ENCODE measurements at places on chromosomes 4 and X.

- no peak for DNase-seq
Measured at GRCh38 chr4:166726832-166727231, 507.5 kb downstream of the SPOCK3 start.

- DNase-seq, result no peak
Measured at GRCh38 chrX:120741452-120741851, 111.6 kb upstream of the C1GALT1C1 start.

DNA sequence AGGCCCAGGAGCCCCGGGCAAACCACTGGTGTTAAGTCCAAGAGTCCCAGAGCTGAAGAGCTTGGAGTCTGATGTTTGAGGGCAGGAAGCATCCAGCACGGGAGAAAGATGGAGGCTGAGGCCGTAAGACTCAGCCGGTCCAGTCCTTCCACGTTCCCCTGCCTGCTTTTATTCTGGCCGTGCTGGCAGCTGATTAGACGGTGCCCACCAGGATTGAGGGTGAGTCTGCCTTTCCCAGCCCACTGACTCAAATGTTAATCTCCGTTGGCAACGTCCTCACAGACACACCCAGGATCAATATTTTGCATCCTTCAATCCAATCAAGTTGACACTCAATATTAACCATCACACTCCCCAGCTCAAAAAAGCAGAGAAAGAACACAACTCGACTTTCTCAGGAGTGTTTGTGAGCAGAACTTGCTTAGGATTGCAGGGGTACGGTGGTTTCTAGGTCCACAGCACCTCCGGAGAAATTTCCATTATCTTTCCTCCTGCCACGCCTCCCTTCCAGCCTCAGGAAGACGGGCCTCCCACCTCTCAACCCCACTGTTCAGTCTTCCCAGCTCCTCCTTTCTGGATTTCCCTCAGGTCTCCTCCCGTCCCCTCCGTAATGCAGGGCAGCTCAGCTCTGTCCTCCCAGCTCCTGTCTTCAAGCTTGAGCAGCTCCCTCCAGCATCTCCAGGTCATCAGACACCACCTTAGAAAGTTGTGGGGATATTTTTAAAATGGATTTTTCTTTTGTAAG, 13.3 kb upstream of the TMEM271 start:
- no peak for DNase-seq

DNA sequence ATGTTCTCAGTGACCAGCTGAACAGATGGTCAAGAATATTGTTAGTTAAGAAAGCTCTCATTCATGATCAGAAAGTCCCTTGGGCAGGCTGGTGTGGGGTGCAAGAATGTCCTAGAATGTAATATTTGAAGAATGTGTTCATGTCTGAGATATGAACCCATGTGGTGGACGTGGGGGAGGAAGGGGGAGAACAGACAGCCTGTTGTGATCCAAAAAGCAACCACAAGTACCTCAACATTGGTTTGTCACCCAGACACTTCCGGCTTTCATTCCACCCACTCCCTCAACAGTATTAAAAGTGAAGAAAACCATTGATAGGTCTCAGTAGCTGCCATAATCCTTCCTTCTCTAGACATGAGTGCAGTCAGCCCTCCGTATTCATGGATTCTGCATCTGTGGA, 82.2 kb downstream of the MAML3 start:
- DNase-seq, result peak; percentile 73

DNA sequence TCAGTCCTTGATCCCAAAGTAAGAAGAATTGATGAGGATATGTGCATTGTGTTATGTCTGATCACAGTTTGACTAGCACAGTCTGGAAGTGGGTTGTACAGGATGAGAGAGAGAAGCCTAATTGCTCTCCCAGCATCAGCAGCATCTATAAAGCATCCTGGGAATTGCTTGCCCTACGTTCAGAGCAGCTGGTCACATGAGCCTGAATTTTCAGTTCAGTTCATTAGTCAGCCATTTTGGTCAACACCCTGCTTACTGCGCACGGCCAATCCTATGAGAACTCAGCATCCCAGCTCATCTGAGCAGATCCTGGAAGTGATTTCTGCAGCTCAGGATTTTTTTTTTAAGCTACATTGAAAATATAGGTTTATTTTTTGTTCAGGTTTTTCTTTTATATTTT, at the start of gene RUFY3:
TSS of gene RUFY3 (plus strand) at position 218 of the 400 bp plus-strand sequence. CDS start 610 bp downstream, outside the sequence.
- no peak for DNase-seq

GRCh38 chr4:17063888-17064287, 165.4 kb upstream of the LDB2 start:
- no peak for DNase-seq

Data from CD4-positive, alpha-beta T cell treated with Interleukin-4 for 1 hour (primary cell).